Stromal cell of bone marrow (primary cell): ENCODE measurements at places on chromosomes 5 and 9.

GRCh38 chr9:80792726-80793125 lies 896.6 kb downstream of the TLE1 start:
- no peak for DNase-seq

DNA sequence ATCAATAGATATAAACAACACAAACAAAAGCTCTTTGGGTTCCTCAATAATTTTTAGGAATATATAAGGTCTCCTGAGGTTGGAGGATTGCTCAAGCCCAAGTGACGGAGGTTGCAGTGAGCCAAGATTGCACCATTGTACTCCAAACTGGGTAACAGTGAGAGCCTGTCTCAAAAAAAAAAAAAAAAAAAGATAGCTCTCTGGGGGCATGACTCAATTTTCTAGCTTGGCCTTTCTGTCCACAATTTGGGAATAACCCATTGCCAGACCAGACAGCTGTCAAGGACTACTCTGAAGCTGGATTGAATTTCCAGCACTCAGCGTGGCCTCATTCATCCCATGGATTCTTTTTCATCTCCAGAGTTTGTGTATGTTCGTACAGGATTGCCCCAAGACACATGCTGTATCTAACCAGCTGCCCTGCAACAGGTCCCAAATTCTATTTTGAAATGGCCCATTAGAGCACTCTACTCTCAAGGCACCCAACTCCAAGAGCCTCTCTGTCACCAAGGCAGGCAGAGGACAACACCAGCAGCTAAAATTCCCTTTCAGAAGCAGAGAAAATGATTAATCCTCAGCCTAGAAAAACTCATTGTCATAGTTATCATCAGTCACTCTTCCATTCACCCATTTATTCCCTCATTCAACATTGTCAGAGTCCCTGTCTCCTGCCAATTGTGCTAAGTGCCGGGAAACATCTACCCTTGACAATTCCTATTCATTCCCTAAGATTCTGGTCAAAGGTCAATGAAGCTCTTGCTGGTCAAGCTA lies 8.7 kb downstream of the FAM193B start:
- DNase-seq = peak; percentile 95

DNA sequence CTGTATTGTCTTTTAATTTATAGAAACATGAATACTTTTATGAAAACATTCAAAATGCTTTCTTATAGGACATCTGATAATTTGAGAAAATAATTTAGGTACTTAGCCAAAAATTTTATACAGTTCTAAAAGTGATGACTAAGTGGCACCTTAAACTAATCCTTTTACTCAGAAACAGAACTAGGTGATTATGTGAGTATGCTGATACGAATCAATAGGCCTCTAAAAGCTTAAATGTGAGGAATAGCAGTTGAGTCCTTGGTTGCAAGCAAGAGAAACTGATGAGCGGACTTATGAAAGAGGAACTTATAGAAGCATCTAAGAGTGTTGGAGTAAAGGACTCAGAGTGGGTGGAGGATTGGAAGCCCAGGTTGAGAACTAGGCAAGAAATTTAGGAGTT lies 26.4 kb downstream of the ANXA1 start:
- DNase-seq = no peak

- no peak for DNase-seq
Observed at GRCh38 chr5:98839469-98840383, 66.3 kb downstream of the RGMB start.

DNA sequence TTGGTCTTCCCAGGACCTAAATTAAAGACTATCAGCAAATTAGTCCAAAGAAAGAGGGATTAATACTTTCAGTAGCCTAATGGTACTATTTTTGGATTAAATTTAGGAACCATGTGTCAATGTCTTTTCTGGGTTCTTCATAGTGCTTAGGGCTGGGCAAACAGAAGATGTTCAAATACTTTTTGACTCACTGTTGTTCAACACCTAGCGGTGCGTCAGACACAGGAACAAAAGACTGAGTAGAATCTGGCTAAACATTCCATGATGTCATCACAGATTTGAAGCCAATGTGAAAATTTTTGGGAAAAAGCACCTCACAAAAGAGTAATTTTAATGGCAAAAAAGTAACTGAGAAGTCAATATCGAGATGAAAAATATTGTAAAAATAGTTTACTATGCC lies 544.4 kb downstream of the EFNA5 start:
- no peak for DNase-seq

DNA sequence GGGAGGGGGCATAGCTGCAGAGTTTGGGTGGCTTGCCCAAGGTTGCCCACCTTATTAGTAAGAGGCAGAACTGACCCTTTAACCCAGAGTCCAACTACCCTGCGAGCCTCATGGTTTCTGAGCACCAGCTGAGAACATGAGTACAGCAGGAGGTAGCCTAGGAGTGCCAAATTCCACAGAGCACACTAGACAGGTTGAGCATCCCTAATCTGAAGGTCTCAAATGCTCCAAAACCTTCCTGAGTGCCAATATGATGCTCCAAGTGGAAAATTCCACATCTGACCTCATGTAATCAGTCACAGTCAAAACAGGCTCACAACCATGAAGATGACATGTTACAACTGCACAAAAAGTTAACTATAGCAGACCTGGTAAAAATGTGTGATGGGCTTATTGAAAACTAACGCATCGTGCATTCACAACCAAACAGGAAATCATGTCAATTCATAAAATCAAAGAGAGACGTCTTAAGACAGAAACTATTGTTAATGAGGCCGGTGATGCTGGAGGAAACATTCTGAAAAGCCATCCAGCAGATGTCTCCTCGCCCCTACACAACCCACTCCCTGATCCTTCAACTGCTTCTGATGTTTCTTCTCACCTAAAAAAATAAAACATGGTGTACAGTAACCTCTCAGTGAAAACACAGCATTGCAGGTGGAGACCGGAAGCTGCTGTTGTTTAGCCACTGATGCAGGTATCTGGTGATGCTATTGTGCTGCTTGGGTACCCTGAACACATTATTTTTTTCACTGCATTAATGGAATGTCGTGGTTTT lies 25.0 kb downstream of the PTCH1 start:
- DNase-seq = no peak

GRCh38 chr5:145960166-145960565 lies 23.8 kb downstream of the SH3RF2 start:
- no peak for DNase-seq

GRCh38 chr5:8396246-8396645 lies 527.3 kb downstream of the MTRR start:
- no peak for DNase-seq

- no peak for DNase-seq
Observed at GRCh38 chr5:170232786-170233185, at the start of gene C5orf58. TSS of gene C5orf58 (plus strand) at chr5:170232985. CDS start at chr5:170234977, 1,992 bp downstream.
